Activated CD4-positive, alpha-beta T cell treated with anti-CD3 and anti-CD28 coated beads, Interleukin-2, amount 50 U/mL, for 24 hours (primary cell): ENCODE measurements at places on chromosomes 16 and 17.

GRCh38 chr17:16281351-16281750 is 64.3 kb downstream of the PIGL start:
- DNase-seq: no peak

DNA sequence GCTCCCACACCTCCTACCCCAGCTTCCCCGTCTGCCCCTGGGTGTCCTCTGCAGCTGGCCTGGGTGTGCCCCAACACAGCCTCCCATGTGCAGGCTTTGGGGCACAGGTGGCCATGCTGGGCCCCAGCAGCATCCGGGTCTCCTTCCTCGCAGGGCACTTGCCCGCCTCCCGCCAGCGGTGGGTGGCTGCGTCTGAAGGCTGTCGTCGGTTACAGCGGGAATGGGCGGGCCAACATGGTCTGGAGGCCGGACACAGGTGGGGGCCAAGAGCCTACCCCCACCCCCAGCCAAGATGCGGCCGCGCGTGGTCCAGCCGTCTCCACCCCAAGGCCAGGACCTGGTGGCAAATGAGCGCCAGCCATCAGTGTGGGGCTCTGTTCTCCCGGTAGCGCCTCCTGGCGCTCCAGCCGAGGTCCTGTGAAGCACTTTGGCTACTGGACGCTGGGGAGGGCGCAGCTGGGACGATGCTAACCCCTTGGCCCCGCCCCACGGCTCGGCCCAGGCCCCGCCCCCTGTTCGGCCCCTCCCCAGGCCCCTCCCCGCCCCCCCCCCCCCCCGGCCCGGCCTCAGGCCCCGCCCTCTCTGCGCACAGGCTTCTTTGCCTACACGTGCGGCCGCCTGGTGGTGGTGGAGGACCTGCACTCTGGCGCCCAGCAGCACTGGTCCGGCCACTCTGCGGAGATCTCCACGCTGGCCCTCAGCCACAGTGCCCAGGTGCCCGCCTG is 7.3 kb upstream of the RHOT2 start:
- DNase-seq: peak; percentile 48

- DNase-seq: no peak
Measured at GRCh38 chr16:84513123-84513522, 8.7 kb upstream of the MEAK7 start.

DNA sequence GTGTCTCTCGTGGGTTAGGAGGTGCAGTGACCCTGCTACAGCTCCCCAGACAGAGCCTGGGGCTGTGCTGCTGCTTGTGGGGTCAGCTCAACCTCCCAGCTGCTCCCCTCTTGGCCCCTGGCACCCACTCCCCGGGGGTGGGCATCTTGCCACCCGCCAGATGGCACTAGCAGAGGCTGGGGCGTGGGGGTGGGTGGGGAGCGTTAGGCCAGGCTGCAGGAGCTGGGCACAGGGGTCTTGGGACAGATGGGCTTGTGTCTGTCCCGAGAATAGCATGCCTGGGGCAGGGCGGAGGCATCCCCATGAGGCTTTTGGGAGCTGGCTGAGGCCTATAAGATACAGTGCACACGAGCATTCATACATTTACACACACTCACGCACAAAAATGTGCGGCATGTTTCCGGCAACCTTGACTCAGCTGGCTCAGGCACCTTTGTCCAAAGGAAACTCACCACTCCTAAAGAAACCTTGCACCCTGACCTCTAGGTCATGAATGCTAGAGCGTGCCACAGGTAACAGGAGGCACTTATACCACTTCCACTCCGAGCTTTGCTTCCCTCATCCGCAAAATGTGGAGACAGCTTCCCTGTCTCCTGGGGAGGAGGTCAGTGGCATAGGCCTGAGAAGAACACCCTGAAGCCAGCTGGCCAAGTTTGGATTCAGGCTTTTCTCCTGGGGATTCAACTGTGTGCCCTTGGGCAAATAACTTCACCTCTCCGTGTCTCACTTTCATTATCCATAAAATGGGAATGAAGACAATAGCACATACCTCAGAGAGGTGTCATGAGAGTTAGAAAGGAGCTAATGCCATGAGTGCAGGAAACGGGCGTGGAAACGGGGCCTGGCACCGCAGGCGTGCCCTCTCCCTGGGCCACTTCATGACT is 78.9 kb upstream of the LHX1 start:
- DNase-seq: no peak
